GM12878 (cell line): ENCODE measurements at places on chromosomes 11 and 22. TPM values are rescaled to one million over a fixed set of nuclear protein-coding genes. Genes with fewer than 3 reads are reported as not detected.
A peak's percentile ranks its signal among the peaks of the same experiment; 100 is the strongest.

- no peaks in the 10 kb centered on the region for H3K36me3 ChIP-seq
- no peak for DNase-seq
- no peaks in the 10 kb centered on the region; the same call in 1 of the 2 replicates for H3K27me3 ChIP-seq
- H3K4me1 ChIP-seq: no peaks in the 10 kb centered on the region
- H3K27ac ChIP-seq: no peak overlapping the region
Measured at GRCh38 chr11:134751766-134752165, 339.7 kb upstream of the B3GAT1 start.

GRCh38 chr22:41308054-41308453, 6.7 kb downstream of the ZC3H7B start:
- H3K27me3 ChIP-seq: no peaks in the 10 kb centered on the region
- H3K36me3 ChIP-seq: peaks cover 6% of the 10 kb centered on the region
- H3K27ac ChIP-seq: no peak overlapping the region
- no peak overlapping the region for H3K4me3 ChIP-seq
- H3K4me1 ChIP-seq: no peaks in the 10 kb centered on the region

- no peaks in the 10 kb centered on the region for H3K36me3 ChIP-seq
- no peak overlapping the region for H3K27ac ChIP-seq
- DNase-seq: no peak
- no peaks in the 10 kb centered on the region; the same call in 1 of the 2 replicates for H3K4me1 ChIP-seq
- H3K4me3 ChIP-seq: no peak overlapping the region
- no peaks in the 10 kb centered on the region; the same call in 1 of the 2 replicates for H3K27me3 ChIP-seq
Measured at GRCh38 chr22:25827415-25827814, 85.4 kb downstream of the MYO18B start.

GRCh38 chr11:61361237-61361740, 393 bp downstream of the CYB561A3 start:
- peak overlapping the region; percentile 98 for H3K27ac ChIP-seq
- peak overlapping the region; percentile 99 for H3K4me3 ChIP-seq
- H3K27me3 ChIP-seq: no peaks in the 10 kb centered on the region
- peaks cover 35% of the 10 kb centered on the region for H3K4me1 ChIP-seq
- no peak for DNase-seq

- peak overlapping the region; percentile 52 for H3K27ac ChIP-seq
- H3K36me3 ChIP-seq: no peaks in the 10 kb centered on the region; the same call in 1 of the 2 replicates
- H3K4me1 ChIP-seq: peaks cover 14% of the 10 kb centered on the region
- H3K4me3 ChIP-seq: peak overlapping the region; percentile 89
Measured at GRCh38 chr22:50260801-50261614, 475 bp downstream of the MAPK12 start.

GRCh38 chr22:32202539-32203180, 2.2 kb downstream of the RFPL2 start:
- no peak for DNase-seq
- no peaks in the 10 kb centered on the region for H3K36me3 ChIP-seq
- H3K4me3 ChIP-seq: no peak overlapping the region
- no peak overlapping the region for H3K27ac ChIP-seq

DNA sequence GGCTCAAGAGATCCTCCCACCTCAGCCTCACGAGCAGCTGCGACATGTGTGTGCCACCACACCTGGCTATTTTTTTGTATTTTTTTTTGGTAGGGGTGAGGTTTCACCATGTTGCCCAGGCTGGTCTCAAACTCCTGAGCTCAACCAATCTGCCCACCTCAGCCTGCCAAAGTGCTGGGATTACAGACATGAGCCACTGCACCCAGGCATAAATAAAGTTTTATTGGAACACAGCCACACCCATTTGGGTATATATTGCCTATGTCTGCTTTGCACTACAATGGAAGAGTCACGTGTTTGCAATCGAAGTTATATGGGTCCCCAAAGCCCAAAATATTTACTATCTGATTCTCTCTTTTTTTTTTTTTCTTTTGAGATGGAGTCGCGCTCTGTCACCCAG, 1.8 kb upstream of the MS4A15 start:
- H3K4me3 ChIP-seq: no peak overlapping the region
- H3K4me1 ChIP-seq: peaks cover 11% of the 10 kb centered on the region
- no peaks in the 10 kb centered on the region for H3K27me3 ChIP-seq
- no peak overlapping the region for H3K27ac ChIP-seq

- H3K4me1 ChIP-seq: no peaks in the 10 kb centered on the region
- H3K36me3 ChIP-seq: no peaks in the 10 kb centered on the region
Measured at GRCh38 chr11:31127290-31127689, 242.2 kb downstream of the DCDC1 start.

DNA sequence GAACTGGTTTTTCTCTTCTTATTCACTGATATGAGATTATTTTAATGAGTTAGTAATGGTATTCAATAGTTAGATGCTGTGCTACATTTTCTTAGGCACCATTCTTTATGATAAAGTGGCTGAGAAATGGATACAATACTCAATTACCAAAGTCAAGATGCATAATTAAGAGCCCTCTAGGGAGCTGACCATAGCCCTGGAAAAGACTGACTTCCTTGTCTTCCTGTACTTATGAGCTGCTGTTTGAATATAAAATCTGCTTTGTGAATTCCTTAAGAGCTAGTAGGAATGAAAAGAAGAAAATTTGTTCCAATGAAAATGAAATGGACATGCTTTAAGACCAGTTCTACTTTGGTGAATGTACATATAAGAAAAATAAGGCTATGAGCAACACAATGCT, 452.3 kb downstream of the KCNA4 start:
- no peak for DNase-seq
- no peak overlapping the region for H3K4me3 ChIP-seq
- no peak overlapping the region for H3K27ac ChIP-seq
- no peaks in the 10 kb centered on the region for H3K36me3 ChIP-seq
- H3K4me1 ChIP-seq: no peaks in the 10 kb centered on the region

- peaks cover 8% of the 10 kb centered on the region for H3K4me1 ChIP-seq
- peaks cover 28% of the 10 kb centered on the region for H3K36me3 ChIP-seq
- H3K27me3 ChIP-seq: no peaks in the 10 kb centered on the region
- H3K4me3 ChIP-seq: no peak overlapping the region
Measured at GRCh38 chr11:65125197-65126056, 3.3 kb downstream of the MRPL49 start.

GRCh38 chr11:69683764-69684333, 8.7 kb upstream of the LTO1 start:
- H3K36me3 ChIP-seq: no peaks in the 10 kb centered on the region
- H3K27ac ChIP-seq: no peak overlapping the region
- no peak overlapping the region for H3K4me3 ChIP-seq
- no peaks in the 10 kb centered on the region for H3K27me3 ChIP-seq
- H3K4me1 ChIP-seq: no peaks in the 10 kb centered on the region

GRCh38 chr11:25483915-25484635, 847.9 kb upstream of the ANO3 start:
- no peaks in the 10 kb centered on the region for H3K4me1 ChIP-seq
- no peak overlapping the region for H3K27ac ChIP-seq
- H3K4me3 ChIP-seq: no peak overlapping the region
- DNase-seq: no peak

FZD4 gene
- total RNA-seq: 0.05 and 0.13 TPM in 2 replicates

APOBEC3H gene
- 7.5 and 9.4 TPM in 2 replicates for total RNA-seq

BRSK2 gene
- 0.13 and 0.24 TPM in 2 replicates for total RNA-seq

RANGAP1 gene
- 103 and 109 TPM in 2 replicates for total RNA-seq
